Glutamatergic neuron (in vitro differentiated cells): ENCODE measurements at places on chromosomes 3 and 15. TPM values are rescaled to one million over a fixed set of nuclear protein-coding genes. Genes with fewer than 3 reads are reported as not detected.

- no peak for DNase-seq
Observed at GRCh38 chr15:39529457-39529856, 51.4 kb upstream of the THBS1 start.

- DNase-seq: peak; percentile 44
Observed at GRCh38 chr3:194983121-194983520, 287.8 kb downstream of the XXYLT1 start.

The TMEM212 gene
- total RNA-seq: not detected

The GOLGB1 gene
- total RNA-seq: 40.9 TPM

- DNase-seq: no peak
Observed at GRCh38 chr15:68415501-68416157, 16.3 kb downstream of the ITGA11 start.

- no peak for DNase-seq
Observed at GRCh38 chr3:62367763-62368195, 5.6 kb downstream of the FEZF2 start.

DNA sequence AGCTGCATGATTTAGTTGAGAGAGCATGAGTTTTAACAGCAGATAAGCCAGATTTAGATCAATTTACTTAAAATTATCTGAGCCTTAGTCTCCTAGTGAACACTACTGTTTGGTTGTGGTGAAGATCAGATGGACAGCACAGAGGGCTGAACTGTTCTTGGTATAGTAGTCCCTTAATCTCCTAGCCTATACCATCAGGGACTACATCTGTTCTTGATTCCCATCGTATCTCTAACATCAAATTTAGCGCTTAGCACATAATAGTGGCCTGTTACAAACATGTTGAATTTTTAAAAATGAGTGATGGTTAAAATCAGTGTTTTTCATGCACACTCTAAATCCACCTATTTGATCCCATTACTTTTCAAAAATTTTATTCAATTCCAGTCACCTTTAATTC lies 507.7 kb downstream of the GRM7 start:
- no peak for DNase-seq

- peak; percentile 66 for DNase-seq
Observed at GRCh38 chr3:46860017-46860809, 3.0 kb downstream of the MYL3 start.

The MEX3B gene
- 96.2 TPM for total RNA-seq

GRCh38 chr3:119912220-119912619 lies 130.3 kb downstream of the NR1I2 start:
- no peak for DNase-seq

DNA sequence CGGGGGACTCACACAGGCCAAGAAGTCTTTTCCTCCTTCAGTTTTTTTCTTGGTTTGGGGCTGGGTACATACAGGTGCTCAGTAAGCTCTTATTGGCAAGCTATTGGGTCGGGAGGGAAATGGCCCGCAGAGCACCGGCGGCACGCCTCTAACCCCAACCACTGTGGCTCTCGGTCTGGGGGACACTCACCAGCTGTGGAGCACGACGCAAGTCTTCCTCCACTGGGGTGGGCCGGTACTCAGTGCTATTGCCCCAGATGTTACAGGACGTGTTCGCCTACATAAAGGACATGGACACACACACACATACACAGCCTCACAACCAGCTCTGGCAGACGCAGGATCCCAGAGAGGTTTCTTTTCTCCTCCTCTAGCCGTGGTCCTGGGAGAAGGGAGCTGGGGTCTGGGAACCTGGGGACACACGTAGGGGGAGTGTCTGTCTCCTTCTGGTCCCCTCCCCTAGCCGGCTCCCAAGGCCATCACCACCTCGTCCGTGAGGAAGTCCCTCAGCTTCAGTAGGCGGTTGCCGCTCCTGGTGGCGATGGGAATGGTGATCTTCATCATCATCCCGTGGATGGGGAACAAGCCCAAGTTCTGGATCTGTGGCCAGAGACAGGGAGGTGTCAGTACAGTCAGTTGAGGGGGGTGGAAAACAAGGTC lies 33.4 kb downstream of the FEM1B start:
- DNase-seq: no peak

DNA sequence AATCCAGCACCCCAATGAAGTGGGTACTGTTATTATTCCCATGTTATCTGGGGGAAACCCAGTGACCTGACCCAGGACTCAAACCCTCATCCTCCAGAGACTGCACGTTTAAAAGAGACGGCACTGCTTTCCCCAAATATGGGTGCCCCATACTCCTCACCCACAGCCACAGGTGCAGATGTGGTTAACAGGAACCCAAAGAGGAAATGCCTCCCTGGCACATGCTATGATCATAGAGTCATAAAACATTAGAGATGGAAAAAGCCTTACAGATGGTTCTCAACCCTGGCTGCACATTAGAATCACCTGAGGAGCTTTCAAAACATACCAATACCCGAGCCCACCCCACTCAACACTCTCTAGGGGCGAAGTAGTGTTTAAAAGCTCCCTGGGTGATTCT lies 111.5 kb downstream of the SEMA5B start:
- DNase-seq: no peak

DNA sequence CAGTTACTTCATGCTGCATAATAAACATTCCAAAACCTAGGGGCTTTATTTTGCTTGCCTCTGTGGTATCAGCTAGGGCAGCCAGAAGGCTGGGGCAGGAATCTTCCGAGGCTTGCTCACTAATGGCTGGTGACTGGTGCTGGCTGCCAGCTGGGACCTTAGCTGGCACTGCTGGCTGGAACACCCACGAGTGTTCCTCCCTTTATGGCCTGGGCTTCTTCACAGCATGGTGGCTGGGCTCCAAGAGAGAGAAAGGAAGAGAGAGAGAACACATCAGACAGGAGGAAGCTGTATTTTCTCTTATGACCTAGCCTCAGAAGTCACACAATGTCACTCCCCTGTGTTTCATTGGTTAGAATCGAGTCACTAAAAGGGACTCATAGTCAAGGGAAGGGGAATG lies 23.9 kb upstream of the CDCP1 start:
- DNase-seq: no peak

The CELSR3 gene
- total RNA-seq: 162 TPM

The CFAP91 gene
- total RNA-seq: 0.59 TPM

DNA sequence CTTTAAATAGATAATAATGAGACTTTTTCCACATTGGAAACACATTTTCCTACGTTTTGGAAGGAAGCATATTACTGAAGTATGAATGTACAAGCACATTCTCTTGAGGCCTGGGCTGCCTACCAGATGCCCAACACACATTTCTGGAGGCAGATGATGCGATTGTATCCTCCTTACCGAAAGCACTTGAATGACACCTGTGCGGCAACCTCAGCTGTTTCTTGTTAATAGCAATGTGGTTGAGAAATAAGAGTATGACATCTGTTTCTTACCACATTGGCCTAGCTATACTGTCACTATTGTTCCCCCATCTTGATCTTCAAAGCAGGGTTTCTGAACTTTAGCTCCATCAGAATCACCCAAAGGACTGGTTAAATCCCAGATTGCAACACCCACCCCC lies 84.8 kb downstream of the ARPP21 start:
- DNase-seq: no peak

GRCh38 chr3:38235466-38235865 lies 30.1 kb upstream of the SLC22A13 start:
- DNase-seq: no peak

- no peak for DNase-seq
Observed at GRCh38 chr15:59105854-59106253, 908 bp downstream of the CCNB2 start.

- no peak for DNase-seq
Observed at GRCh38 chr3:123559040-123559861, 25.6 kb downstream of the HACD2 start.

- DNase-seq: no peak
Observed at GRCh38 chr15:90814191-90814821, 54.1 kb upstream of the FURIN start.

The GOLGA8R gene
- total RNA-seq: not detected

The ALDH1A3 gene
- total RNA-seq: 2.8 TPM

DNA sequence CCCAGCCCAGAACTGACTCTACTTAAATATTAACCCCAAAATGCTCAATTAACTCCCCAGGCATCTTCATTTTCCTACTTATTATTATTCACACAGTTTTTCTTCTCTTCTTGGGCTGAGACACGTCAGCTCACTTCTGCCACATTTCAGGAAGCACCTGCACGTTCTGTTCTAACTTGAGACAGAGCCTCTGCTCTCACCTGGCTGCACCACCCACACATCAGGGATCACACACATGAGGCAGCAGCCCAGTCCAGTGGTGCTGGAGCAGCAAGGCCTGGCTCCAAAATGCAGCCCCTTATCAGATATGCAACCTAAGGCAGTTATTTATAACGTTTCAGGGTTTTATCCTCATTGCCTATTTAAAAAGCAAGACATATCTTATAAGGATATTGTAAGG lies 127.5 kb downstream of the OSBPL10 start:
- no peak for DNase-seq

The TTC21A gene
- total RNA-seq: 7.8 TPM

DNA sequence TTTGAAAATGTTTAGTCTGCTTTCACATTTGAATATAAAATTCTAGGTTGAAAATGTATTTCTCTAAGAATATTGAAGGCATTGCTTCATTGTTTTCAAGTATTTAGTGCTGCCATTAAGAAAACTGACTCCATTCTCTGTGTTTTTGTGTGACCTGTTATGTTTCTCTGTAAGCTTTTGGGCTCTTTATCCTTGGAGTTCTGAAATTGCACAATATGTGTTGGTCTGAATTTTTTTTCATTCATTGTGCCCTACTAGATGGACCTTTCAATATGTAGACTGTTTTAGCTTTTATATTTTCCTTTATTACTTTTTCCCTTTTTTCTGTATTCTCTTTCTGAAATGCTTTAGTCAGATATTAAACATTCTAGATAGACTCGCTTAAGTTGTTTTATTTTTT lies 22.2 kb downstream of the FAM98B start:
- DNase-seq: no peak
